ENCODE measurements at places on chromosomes 13 and 19.
A peak's percentile ranks its signal among the peaks of the same experiment; 100 is the strongest.

GRCh38 chr13:98582947-98583346 lies 6.0 kb upstream of the STK24 start:
- DNase-seq = no peak

DNA sequence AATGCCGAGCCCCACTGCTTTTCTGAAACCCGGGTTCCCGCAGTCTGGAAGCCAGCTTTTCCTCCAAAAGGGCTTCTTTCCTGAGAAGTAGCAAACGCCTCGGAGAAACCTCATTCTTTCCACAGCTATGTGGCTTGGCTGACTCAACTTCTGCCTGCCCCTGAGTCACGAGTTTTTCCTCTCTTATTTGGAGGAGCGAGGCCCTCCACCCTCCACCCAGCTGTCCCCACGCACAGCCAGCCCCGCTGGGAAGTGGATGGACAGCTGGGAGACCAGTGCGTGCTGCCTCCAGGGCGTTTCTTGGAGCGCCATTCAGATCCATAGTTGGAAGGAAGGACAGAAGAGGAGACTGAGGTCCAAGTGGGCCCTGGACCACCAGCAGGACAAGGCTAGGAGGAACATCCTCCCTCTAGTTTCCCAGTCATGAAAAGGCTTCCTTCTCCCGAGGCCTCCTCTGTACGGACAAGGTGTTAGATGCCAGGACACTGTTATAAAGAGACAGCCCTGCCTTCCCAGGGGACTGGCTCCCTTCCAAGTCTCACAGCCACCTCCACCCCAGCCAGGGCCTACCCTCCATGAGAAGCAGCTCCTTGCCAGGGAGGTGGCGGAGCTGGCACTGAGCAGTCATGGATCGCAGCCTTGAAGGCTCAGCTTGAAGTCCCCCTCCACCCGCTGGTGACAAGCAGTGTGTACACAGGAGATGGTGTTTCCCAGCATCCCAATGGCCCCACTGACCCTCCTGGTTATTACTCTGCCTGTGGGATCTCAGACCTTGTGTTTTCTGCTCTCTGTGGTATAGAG lies 2.5 kb upstream of the PLEKHF1 start:
- DNase-seq = no peak

DNA sequence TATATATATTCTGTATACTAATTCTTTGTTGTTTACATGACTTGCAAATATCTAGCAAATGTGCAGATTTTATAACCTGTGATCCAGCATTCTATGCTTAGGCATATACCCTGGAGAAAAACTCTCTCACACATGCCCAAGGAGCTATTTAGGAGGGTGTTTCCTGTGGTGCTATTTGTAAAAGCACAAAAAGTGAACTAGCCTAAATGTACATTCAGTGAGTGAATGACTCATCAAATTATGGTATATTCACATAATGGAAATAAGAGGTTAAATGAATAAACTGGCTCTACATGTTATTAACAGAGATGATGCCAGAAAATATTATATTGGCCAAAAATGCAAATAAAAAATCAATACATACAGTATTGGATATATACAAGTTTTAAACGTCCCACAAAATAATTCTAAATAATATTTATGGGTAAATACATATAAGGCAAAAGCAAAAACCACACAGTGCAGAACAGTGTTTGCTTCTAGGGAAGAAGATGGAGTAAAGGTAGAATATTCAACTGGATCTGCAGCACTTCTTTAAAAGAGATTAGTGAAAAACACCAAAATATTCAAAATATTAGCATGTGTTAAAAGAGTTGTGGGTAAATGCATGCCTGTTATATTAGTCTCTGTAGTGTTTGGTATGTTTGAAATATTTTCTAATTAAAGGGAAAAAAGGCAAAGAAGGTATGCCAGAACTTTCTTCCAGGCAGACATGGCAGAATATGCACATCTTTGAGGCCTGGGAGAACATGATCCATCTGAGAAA lies 344.7 kb downstream of the KLF5 start:
- no peak for DNase-seq

GRCh38 chr19:18859676-18860301 lies 28.0 kb downstream of the UPF1 start:
- no peak for DNase-seq

- DNase-seq = peak; percentile 7
Observed at GRCh38 chr19:49818649-49819370, 721 bp downstream of the MED25 start.

- DNase-seq = no peak
Observed at GRCh38 chr19:872266-872951, 12.9 kb downstream of the CFD start.

DNA sequence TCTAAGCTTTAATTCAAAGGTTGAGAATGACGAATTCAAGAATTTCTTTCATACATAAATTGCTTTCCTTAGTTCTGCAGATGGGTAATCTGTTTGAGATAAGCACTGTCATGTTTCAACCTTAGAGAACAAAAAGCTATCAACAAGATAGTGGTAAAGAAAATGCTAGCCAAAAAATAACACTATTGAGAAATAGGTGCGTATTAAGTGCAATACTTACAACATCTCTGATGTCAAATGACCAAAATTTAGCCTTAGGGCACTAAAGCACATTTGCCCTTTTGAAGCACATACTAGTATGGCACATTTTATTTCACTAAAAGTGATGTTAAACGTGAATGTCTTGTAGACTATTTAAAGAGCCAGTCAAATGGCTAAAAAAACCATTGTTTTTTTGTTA lies 4.9 kb downstream of the KBTBD6 start:
- no peak for DNase-seq

DNA sequence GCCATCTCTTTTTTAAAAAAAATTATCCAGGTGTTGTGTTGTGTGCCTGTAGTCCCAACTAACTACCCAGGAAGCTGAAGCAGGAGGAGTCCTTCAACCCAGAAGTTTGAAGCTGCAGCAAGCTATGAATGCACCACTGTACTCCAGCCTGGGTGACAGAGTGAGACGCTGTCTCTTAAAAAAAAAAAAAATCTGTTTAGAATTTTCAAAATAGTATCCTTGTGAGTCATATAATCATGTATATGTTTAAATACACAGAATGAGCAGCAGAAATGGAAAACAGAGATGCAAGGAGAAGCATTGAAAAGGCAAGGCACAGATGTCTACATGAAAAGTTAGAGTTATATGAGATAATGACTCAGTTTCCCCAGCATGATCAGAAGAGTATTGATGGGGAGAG lies 31.2 kb downstream of the SYDE1 start:
- DNase-seq = no peak

- DNase-seq = no peak
Observed at GRCh38 chr19:53812335-53812734, 11.8 kb downstream of the NLRP12 start.

GRCh38 chr13:87274209-87274819 lies 396.9 kb upstream of the SLITRK5 start:
- peak; percentile 80 for DNase-seq

DNA sequence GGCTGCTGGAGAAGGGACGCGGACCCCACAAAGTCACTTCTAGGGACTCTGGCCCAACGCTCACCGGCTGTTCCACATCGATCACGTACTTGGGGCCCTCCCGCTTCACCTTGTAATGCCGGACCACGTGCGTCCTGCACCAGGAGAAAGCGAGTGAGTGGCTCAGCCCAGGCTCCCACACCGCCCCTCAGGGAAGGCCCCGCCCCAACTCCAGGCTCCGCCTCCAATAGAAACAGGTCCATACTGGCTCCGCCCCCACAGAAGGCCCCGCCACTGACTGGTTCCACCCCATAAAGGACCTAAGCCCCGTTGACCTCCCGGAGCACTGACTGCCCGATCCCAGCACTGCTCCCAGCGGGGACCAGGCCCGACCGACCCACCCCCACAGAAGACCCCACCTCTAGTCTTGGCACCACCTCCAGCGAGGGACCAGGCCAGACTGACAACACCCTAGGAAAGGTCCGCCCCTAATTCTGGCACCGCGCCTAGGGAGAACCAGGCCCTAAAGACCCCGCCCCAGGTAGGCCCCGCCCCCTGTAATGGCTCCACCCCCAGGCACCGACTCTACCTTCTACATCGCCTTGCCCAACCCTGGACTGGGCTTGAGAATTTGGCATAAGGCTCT lies 11.3 kb downstream of the STAP2 start:
- DNase-seq = no peak

- DNase-seq = no peak
Observed at GRCh38 chr19:31270897-31271296, 78.3 kb downstream of the TSHZ3 start.

GRCh38 chr13:53255795-53256194 lies 227.2 kb downstream of the OLFM4 start:
- DNase-seq = no peak

DNA sequence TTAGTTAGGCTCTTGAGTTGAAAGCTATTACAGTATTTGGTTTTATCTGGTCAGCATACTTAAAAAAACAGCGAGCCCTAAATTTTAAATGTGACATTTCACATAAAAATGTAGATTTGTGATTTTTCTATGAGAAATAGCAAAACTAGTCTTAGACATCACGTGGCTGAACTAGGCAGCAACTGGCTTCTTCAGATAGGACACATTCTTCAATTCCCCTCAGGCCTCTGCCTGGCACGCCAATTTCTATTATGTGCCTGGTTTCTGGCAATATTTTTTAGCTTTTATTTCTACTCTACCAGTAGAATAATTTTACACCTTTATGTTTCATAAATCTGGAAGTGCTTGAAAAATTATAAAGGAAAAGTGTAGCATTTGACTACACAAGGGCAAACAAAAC lies 433.7 kb downstream of the DIAPH3 start:
- no peak for DNase-seq

- no peak for DNase-seq
Observed at GRCh38 chr19:47615230-47615629, 6.3 kb downstream of the BICRA start.

DNA sequence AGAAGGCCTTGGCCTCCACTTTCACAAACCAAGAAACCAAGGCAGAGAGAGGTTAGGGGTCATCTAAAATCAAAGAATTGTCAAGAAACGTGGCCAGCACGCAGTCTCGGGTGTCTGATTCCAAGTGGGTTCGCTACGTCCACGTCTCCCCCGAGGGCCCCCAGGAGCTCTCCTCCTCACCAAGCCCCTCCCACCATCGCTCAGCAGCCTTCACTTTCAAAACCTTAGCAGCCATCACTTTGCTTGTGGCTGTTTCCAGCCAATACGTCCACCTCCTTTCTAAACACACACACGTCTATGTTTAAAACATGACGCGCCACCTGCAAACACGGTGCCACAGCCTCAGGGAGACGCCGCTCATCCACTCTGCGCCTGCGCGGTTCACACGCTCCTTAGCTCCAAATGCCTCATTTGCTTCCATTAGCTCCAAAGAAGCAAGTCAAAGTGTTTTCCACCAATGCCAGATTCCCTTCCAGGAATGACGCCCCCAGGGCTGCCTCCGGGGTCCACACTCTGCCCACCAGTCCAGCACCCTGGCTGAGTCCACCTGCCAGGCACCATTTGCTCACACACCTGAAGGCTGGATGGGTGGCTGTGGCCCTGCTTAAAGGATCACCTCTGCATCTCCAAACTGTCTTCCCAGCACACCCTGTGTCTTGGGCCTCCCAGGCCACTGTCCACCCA lies 5.5 kb downstream of the RASA3 start:
- no peak for DNase-seq

GRCh38 chr13:95697052-95697680 lies 20.2 kb downstream of the DNAJC3 start:
- no peak for DNase-seq
